ENCODE measurements at places on chromosomes 6 and 20.

DNA sequence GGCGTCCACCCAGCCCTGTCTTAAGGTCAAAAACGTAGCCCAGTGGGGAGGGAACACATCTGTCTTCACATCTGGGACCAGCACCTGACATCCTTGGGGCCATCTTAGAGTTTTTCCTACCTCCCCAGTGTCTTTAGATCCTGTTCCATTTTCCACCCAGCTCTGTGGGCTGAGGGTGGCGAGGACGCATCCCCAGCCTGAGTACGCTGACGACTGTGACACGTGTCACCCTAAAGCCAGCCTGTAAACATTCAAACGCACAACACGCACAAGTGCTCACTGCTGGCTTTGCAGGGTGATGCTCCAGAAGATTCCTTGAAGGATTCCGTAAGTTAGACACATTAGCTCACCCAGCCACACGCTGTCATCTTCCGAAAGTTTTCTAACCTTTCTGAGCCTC is 215.9 kb downstream of the TAF4 start:
- no peak for DNase-seq

DNA sequence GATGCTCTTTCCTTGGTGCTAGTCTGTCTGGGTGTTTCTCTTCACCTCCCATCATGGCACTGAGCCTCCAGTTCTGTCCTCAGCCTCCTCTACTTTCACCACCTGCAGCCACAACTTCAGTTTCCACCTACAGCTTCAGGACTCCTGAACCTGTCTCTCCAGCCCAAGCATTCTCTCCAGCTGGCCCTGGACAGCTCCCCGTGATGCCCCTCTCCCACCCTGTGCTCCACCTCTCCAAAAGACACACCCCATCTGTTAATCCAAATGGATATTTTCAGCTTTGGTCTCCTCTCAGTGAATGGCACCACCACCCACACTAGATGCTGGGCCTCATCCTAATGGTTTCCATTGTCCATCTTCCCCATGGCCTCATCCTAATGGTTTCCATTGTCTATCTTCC is 79.5 kb upstream of the NEDD9 start:
- DNase-seq, result no peak

- DNase-seq, result no peak
Measured at GRCh38 chr6:130575971-130576370, 210.2 kb downstream of the TMEM200A start.

DNA sequence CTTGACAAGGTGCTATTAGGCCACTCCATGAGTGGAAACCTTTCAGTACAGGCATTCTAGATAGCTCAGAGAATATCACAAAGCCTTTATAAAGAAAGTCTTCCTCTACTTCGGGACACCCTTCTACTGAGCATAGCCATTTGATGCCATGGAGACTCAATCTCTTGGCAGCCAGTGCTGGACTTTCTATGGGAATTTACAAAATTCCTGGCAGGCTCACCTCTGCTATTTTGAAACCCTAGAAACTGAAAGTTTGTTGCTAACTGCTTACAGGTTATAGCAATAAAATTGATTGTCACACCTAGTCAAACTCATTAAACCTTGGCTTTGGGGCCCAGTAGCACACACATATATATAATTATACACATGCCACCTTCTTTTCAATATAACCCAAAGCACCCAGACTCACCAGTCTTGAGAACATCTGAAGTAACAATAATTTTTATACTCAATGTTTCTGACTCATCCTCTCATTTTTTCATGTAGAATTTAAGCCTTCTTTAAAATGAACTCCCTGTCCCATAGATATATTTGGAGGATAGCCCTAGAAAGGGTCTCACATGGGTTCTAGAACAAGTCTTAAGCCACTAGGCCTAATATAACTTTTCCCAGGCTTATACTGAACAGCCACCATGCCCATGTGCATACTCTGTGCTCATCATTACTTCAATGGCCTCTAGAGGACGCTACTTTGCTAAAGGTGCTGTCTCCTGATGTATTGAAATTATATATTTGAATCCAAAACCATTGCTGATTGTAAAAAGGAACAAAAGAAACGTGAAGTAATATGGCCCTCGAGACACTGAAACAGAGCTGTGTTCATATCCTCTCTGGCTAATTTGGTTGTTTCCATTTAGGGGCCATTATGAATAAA is 368.1 kb upstream of the MARCKS start:
- DNase-seq, result no peak

GRCh38 chr20:8587810-8588209 is 455.7 kb downstream of the PLCB1 start:
- DNase-seq, result no peak

- no peak for DNase-seq
Measured at GRCh38 chr6:32132110-32132509, 2.0 kb upstream of the FKBPL start.

DNA sequence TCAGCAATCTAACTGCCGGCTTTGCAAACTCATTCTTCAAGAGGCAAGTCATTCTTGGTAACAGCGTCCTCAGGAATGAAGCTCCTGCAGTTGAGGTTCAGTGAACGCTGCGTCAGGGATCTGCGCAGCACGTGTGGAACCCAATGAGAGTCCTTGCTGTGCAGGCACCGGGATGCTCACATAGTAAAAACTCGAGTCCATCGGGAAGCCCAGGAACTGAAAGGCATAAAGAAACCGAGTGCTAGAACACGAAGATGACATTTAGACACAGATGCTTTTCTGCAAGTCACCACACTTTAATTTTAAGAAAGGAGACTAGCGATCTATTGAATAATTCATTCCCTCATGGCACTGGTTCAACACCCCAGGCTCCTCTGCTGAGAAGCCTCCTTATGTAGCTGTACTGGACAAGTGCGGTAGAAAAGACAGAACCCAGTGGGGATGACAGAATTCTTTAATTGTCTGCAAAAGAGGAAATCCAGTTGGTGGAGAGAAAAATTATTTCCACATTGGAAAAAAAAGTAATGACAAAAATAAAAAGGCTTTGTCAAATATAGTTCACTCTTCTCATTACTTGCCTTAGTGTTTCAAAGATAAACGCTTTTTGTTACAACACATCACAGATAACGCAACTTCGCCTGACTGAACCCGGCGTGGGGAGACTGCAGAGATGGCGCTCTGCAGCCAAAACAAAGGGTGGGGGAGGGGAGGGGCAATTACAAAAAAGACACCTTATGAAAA is 1.9 kb upstream of the AFDN start:
- no peak for DNase-seq

DNA sequence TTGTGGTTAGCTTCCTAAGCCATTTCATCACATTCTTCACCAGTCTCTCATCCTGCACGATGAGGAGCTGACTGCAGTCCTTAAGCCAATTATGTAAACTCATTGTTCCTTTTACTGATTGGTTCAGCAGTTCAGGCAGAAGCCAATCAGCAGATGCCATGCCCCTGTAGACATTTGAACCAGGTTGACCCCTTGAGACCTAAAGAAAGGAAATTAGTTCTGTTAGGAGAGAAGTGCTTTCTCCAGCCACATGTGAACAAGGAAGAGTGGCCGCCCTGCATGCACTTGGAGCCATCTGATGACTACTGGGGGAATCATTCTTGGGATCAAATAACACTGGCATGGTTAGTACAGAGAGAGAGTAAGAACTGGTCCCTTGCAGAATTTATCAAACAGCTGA is 535.2 kb upstream of the ID4 start:
- no peak for DNase-seq

DNA sequence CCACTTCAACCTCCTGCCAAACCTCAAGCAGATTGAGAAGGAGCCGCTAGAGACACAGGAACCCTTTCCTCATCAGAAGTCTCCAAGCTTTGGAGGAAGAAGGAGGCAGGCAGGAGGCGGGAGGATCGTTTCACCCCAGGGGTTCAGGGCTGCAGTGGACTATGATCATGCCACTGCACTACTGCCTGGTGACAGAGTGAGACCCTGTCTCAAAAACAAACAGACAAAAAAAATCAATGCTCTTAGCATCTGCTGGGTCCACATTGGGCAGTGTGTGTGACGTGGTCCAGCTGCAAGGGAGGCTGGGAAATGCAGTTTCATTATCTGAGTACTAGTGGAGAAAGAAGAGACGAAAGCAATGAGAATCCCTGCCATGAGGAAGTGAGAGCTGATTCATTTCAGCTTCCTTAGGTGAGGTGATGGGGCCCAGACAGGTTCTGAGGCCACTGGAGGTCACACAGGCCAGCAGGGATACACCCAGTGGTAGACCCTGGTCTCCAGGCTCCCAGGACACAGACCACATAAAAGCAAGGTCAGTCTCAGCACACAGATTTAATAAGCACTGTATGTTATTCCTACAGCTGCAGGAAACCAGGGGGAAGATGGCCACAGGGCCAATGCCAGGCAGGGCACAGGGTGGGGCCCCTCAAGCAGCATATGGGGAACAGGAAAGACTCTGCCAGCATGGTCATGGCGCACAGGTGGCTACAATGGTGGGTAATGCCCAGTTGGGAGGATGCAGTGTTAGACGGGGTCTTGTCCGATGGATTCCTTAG is 4.3 kb downstream of the GFRA4 start:
- no peak for DNase-seq

DNA sequence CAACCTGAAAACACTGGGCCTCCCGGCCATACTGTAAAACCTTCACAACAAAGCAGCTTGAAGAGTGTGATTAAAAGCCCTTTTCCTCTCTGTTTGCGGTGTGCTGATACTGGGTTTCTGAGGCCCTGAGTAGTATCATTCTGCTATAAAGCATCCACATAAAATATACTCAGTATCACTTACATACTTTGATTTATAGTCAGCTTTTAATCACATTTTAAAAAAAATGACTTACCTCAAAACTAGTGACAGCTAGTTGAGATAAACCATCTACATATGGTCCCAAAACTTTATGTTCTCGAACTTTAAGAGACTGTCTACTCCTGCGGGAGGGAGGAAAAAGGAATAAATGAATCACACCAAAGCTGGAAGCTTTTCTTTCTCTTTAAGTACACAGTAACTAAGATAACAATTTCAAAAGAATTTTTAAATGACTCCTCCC is 135.7 kb downstream of the KIF13A start:
- DNase-seq, result no peak

GRCh38 chr6:113137426-113137825 is 719.7 kb upstream of the MARCKS start:
- DNase-seq, result no peak

- DNase-seq, result peak; percentile 33
Measured at GRCh38 chr20:58659841-58660240, 8.8 kb downstream of the STX16 start.
